ENCODE measurements at places on chromosomes 4 and X. TPM values are rescaled to one million over a fixed set of nuclear protein-coding genes. Genes with fewer than 3 reads are reported as not detected.

- no peak for DNase-seq
Measured at GRCh38 chrX:133033010-133033409, 63.9 kb downstream of the USP26 start.

- DNase-seq, result no peak
Measured at GRCh38 chrX:42463706-42464490, 314.1 kb downstream of the PPP1R2C start.

DNA sequence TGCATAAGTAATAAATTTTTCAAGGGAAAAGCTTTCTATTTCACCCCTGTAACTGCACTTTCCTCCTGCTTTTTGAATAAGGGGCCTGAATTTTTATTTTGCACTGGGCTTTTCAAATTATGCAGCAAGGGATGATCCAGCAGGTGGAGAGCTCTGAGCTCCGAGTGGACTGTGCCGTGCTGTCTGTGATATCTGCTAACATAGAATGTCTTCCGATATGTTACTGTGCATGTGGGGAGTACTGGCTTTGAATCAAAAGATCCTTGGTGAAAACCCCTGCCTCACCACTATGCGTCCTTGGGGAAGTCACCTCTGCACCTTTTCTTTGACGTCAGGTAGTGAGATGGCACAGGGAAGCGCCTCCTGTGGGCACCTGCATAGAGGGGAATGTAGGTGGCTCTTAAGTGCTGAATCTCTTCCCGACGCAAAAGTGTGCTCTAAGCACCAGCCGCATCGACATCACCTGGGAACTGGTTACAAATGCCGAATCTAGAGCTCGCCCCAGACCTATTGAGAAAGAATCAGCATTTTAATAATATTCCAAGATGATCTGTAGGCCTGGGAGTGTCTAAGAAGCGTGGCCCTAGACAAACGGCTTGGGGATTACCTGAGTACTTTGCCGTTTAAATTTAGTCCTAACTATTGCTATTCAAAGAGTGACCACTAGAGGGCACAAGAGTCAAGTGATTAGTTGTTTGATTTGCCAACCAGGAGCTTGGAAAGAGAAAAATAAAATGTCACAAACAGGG is 19.2 kb upstream of the WFS1 start:
- DNase-seq, result peak; percentile 85

DNA sequence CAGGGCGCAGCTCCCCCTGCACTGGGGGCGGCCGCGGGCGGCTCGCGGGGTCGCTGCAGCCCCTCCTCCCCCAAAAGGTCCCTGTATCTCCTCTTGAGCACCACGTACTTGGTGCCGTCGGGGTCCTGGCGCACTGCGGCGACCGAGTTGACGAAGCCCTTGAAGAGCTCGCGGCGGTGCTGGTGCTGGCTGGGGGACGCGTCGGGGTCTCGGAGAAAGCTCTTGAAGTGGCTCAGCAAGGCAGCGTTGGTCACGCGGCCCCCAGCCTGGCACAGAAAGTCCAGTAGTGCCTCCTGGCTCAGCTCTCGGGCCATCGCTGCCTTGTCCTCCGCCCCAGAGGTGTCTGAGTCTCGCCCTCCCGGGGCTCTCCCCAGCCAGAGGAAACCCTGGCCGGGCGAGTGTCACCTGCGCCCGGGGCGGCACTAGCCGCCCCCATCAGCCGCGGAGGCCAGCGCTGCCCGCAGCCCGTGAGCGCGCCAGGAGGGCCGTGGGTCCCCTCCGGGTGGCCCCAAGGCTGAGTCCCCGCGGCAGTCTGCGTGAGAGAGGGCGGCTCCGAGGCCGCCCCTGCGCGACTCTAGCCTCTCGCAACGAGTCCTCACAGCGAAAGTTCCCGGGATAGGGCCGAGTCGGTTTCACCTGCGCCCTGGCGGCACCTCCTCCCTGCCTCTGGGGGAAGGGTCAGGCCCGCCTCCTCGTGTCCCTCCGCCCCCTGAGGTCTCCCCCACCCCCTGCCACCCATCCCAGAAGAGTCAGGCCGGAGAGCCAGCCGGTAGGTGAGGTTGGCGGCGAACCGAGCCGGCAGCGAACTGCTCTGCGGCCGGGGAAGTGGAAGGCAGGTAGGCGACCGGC is at the start of gene SOWAHB:
Gene SOWAHB (minus strand): TSS at position 609 of the 849 bp plus-strand sequence. CDS start 295 bp downstream, at position 314.
- DNase-seq, result peak; percentile 52

DNA sequence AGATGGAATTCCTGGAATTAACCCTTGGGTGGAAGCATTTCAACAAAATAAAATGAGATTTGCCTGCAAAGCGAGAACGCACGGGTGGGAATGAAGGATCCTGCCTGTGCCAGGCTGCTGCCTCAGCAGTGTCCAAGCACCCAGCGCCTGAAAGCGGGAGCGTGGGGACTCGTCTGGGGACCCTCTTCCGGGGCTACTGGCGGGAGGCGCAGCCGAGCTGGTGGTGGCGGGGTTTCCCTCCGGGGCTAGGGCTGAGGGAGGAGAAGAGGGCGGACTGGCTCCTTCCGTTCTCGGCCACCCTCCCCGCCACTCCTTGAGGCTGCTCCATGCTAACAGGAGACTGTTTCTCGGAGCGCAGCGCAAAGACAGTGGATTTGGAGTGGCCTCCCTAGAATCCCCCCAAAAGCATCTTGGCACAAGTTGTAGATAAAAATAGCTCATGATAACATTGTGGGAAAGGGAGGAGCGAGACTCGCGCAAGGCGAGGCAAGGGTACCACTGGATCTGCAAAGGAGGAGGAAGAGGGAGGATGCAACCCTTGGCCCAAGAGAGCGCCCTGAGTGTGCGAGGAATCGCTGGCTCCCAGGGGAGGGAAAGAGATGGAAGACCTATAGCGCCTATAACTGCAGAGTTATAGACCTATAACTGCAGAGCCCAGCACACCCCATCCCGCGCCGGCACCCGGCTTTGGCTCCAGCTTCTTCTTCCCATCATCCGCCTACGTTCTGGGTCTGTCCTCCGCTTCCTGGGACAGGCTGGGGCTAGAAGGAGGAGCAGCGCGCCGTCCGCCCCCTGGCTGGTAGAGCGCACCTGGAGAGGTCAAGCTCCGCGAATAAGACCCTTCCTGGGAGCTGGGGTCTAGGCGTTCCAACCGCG is 1.3 kb downstream of the HS3ST1 start:
- DNase-seq, result no peak

RNF175 gene
- not detected for total RNA-seq

CYLC1 gene
- not detected for total RNA-seq

SERTM2 gene
- total RNA-seq, result not detected

All from natural killer cell (primary cell).